ENCODE measurements at places on chromosomes 2 and 18. TPM values are rescaled to one million over a fixed set of nuclear protein-coding genes. Genes with fewer than 3 reads are reported as not detected.

The UGT1A5 gene
- total RNA-seq: not detected

The ZNF804A gene
- not detected for total RNA-seq

The HAAO gene
- total RNA-seq: 0.40 TPM

The NEB gene
- 0.40 TPM for total RNA-seq

The CFAP221 gene
- total RNA-seq: not detected

The SCG2 gene
- not detected for total RNA-seq

The CREG2 gene
- not detected for total RNA-seq

The TMEM169 gene
- total RNA-seq: 1.4 TPM
